ENCODE measurements at places on chromosomes 4 and X.

- no peaks in the 10 kb centered on the region for H3K27me3 ChIP-seq
- DNase-seq: peak; percentile 29
- H3K4me3 ChIP-seq: no peak overlapping the region
- no peak overlapping the region for H3K27ac ChIP-seq
Observed at GRCh38 chr4:73593631-73594241, 26.5 kb downstream of the RASSF6 start.

- no peak overlapping the region for H3K27ac ChIP-seq
- no peak overlapping the region for H3K4me3 ChIP-seq
- no peaks in the 10 kb centered on the region for H3K36me3 ChIP-seq
- no peaks in the 10 kb centered on the region for H3K27me3 ChIP-seq
- no peak for DNase-seq
- peaks cover 3% of the 10 kb centered on the region for H3K4me1 ChIP-seq
Observed at GRCh38 chr4:85772470-85772869, 297.5 kb downstream of the ARHGAP24 start.

- H3K4me1 ChIP-seq: no peaks in the 10 kb centered on the region
- no peaks in the 10 kb centered on the region for H3K27me3 ChIP-seq
- H3K4me3 ChIP-seq: no peak overlapping the region
- DNase-seq: peak; percentile 8
- no peaks in the 10 kb centered on the region for H3K36me3 ChIP-seq
Observed at GRCh38 chr4:17941731-17942130, 79.8 kb downstream of the LCORL start.

DNA sequence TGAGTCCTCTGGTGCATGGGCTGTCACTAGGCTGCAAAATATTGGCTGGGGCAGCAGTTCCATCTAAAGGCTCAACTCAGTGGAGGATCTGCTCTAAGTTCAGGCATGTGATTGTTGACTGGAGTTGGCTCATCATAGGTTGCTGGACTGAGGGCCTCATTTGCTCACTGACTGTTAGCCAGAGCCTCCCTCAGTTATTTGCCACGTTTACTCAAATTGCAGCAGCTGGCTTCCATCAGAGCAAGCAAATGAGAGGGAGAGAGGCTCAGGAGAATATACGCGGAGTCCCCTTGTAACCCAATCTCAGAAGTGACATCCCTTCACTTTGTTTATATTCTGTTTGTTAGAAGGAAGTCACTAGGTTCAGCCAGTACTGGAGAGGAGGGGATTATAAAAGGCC lies 54.1 kb downstream of the BMP3 start:
- no peaks in the 10 kb centered on the region for H3K4me1 ChIP-seq
- no peak overlapping the region for H3K27ac ChIP-seq
- H3K36me3 ChIP-seq: no peaks in the 10 kb centered on the region
- no peaks in the 10 kb centered on the region for H3K27me3 ChIP-seq
- no peak overlapping the region for H3K4me3 ChIP-seq

DNA sequence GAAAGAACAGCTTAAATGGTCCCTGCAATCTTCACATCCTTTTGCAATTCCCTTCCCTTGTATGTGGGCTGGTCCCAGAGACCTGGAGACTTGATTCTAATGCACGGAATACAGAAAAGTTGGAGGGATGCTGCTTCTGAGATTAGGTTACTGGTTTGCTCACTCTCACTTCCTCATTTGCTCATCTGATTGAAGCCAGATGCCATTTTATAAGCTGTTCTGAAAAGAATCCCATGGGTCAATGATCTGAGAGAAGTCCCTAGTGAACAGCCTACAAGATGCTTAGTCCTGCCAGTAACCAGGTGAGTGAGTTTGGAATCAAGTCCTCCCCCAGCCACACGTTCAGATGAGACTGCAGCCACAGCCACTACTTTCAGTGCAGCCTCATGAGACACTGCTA lies 35.9 kb downstream of the MAGEA1 start:
- no peaks in the 10 kb centered on the region for H3K36me3 ChIP-seq
- no peaks in the 10 kb centered on the region for H3K27me3 ChIP-seq
- H3K4me3 ChIP-seq: no peak overlapping the region
- H3K27ac ChIP-seq: no peak overlapping the region

- H3K36me3 ChIP-seq: peaks cover 4% of the 10 kb centered on the region
- no peak overlapping the region for H3K4me3 ChIP-seq
- H3K27ac ChIP-seq: no peak overlapping the region
- no peak for DNase-seq
- H3K4me1 ChIP-seq: peaks cover 15% of the 10 kb centered on the region
Observed at GRCh38 chrX:46643636-46644035, 70.1 kb downstream of the CHST7 start.

DNA sequence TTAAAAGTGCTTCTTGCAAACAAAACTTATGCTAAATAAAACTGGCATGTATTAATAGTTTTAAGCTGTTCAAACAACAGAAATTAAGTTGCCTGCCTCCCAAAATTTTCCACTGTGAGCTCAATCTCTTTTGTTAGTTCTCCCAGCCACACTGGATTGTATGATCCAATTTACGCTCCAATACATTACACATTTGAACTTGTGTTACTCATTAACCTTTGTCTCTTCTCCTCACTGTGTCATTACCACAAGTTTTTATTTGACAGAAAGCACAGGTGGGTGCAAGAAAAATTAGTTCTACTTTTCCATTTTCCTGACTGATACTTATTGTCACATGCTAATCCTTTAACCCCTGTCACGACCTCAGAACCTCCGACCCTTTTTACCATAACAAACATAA lies 55.5 kb downstream of the SHISA3 start:
- no peaks in the 10 kb centered on the region for H3K4me1 ChIP-seq
- no peak overlapping the region for H3K27ac ChIP-seq
- no peak for DNase-seq
- no peaks in the 10 kb centered on the region for H3K36me3 ChIP-seq
- H3K4me3 ChIP-seq: no peak overlapping the region

- H3K4me1 ChIP-seq: peaks cover 3% of the 10 kb centered on the region
- DNase-seq: no peak
- no peak overlapping the region for H3K4me3 ChIP-seq
- no peaks in the 10 kb centered on the region for H3K36me3 ChIP-seq
- H3K27ac ChIP-seq: peak overlapping the region; percentile 74
Observed at GRCh38 chrX:74133156-74133796, 170.7 kb upstream of the ZCCHC13 start.

DNA sequence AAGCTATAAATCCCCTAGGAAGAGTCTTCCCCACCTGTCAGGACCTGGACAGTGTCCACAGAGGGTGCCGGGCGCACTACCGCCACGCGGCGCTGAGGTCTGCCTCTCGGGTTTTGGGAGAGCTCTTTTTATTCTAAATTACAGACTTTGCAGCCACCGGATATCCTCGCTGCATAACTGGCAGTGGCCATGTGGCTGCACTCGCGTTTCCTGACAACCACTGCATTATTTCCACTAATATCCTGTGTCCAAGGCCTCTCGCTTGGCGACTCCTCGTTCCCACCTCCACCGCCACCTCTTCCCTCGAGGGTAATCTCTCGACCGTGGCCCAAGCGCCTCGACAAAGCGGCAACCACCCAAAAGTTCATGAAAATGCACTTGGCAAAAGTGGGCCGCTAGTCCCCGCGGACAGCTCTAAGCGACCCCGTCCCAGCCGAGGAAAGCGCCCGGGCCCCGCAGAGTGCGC lies 512 bp upstream of the TMEM131L start:
- H3K36me3 ChIP-seq: no peaks in the 10 kb centered on the region
- peak overlapping the region; percentile 77 for H3K4me3 ChIP-seq

DNA sequence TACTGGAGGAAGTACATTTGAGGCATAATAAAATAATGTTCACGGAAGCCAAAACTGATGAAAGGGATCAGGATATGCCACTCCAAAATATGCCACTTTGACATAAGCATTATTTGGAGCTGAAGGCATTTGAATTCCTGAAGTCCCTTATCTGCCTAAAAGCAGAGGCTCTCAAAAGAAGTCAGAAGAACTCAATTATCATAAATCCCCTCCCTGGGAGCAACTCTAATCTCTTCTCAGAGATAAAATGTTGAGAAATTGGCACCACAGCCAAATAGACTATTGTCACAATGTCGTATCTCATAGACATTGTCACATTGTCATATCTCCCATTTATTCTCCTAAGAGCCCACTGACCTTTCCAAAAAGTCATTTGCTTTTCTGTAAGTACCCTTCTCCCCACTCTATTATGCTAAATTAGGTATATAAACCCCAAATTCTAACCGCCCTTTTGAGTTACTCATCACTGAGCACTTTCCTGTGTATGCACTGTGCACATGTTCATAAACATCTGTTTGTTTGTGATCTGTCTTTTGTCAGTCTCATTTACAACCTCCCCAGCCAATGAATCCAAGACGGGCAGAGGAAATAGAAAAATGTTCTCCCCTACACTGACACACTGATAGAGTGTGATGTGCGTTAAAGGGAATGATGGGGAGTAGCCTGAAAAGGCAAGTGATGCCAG lies 78.5 kb upstream of the NAF1 start:
- H3K27me3 ChIP-seq: no peaks in the 10 kb centered on the region
- H3K36me3 ChIP-seq: no peaks in the 10 kb centered on the region
- DNase-seq: no peak
- no peaks in the 10 kb centered on the region for H3K4me1 ChIP-seq
- H3K27ac ChIP-seq: no peak overlapping the region
- no peak overlapping the region for H3K4me3 ChIP-seq

DNA sequence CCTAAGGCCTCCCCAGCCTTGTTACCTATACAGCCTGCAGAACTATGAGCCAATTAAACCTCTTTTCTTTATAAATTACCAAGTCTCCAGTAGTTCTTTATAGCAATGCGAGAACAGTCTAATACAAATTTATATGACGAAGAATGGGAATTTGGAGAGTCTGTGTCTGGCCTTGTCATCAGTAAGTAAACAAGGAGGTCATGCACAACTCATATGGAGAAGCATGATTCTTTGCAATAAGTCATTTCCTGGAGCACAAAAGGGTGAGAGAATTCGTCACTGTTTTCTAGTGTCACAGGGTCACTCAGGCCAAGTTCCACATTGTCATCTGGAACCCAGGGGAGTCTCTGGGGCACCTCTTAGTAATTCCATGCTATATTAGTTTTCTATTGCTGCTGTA lies 49.0 kb upstream of the HS6ST2 start:
- no peak overlapping the region for H3K27ac ChIP-seq
- H3K4me1 ChIP-seq: no peaks in the 10 kb centered on the region
- H3K4me3 ChIP-seq: no peak overlapping the region
- no peak for DNase-seq

- no peaks in the 10 kb centered on the region for H3K36me3 ChIP-seq
- no peaks in the 10 kb centered on the region for H3K4me1 ChIP-seq
- H3K4me3 ChIP-seq: no peak overlapping the region
- H3K27me3 ChIP-seq: no peaks in the 10 kb centered on the region
- H3K27ac ChIP-seq: no peak overlapping the region
Observed at GRCh38 chr4:104756837-104757236, 262.1 kb upstream of the CXXC4 start.

GRCh38 chr4:182089326-182089725 lies 153.9 kb upstream of the TENM3 start:
- H3K27ac ChIP-seq: no peak overlapping the region
- no peaks in the 10 kb centered on the region for H3K4me1 ChIP-seq
- H3K36me3 ChIP-seq: no peaks in the 10 kb centered on the region

DNA sequence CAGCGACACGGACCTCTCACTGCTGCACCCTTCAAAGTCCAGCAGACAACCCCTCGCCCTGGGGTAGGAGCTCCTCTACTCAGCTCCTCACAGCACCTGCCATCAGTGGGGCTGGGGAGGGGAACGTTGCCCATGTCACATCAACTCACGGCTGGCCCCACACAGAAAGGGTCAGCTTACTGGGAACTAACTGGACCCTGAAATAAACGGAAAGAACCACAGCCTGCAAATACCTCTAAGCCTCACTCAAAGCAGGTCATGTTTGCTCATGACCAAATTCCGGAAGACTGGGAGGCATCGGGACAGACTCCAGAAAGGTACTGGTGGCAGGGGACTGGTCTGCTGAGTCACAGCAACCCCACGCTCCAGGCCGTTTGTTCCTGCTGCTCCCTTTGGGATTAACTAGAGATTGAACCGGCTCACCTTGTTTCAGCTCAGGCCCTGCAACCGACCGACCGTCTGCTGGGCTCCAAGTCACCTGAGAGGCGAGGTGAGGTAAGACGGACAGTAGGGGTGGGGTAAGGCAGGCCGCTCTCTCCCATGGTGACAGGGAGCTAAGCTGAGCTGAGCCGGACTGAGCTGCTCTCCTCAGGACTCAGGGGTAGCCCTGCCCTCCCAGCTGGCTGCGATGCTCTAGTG lies 5.6 kb downstream of the G6PD start:
- peak overlapping the region; percentile 78 for H3K27ac ChIP-seq
- no peak for DNase-seq
- H3K27me3 ChIP-seq: no peaks in the 10 kb centered on the region
- peaks cover 14% of the 10 kb centered on the region for H3K4me1 ChIP-seq
- H3K4me3 ChIP-seq: no peak overlapping the region
- peaks cover 25% of the 10 kb centered on the region for H3K36me3 ChIP-seq

DNA sequence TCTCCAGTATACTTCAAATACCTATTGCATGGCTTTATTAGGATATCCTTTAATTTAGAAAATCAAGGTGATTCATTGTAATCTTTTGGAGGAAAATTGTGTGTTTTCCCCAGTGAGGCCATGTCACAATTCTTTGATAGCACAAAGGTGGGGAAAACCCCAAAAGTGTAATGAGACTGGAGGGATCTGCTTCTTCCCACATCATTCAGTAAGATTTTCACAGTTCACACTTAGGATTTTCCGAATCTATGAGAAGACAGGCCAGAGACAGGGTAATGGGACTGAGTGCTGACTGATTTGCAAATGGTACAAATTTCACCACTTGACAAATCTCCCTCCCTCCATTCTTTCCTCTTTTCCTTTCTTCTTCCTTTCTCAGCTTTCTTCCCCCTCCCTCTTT lies 181.1 kb downstream of the MGST2 start:
- no peaks in the 10 kb centered on the region for H3K27me3 ChIP-seq
- H3K36me3 ChIP-seq: no peaks in the 10 kb centered on the region
- H3K27ac ChIP-seq: no peak overlapping the region
- H3K4me3 ChIP-seq: no peak overlapping the region
- peaks cover 4% of the 10 kb centered on the region for H3K4me1 ChIP-seq
- no peak for DNase-seq

- no peaks in the 10 kb centered on the region for H3K4me1 ChIP-seq
- H3K4me3 ChIP-seq: no peak overlapping the region
- peak; percentile 49 for DNase-seq
Observed at GRCh38 chrX:31213941-31214340, 142.1 kb upstream of the FTHL17 start.

GRCh38 chr4:111031001-111031579 lies 408.2 kb upstream of the PITX2 start:
- no peak overlapping the region for H3K4me3 ChIP-seq
- H3K27ac ChIP-seq: no peak overlapping the region
- H3K27me3 ChIP-seq: no peaks in the 10 kb centered on the region
- H3K4me1 ChIP-seq: no peaks in the 10 kb centered on the region

- H3K36me3 ChIP-seq: no peaks in the 10 kb centered on the region
- peaks cover 32% of the 10 kb centered on the region for H3K27me3 ChIP-seq
- peaks cover 4% of the 10 kb centered on the region for H3K4me1 ChIP-seq
- H3K4me3 ChIP-seq: no peak overlapping the region
Observed at GRCh38 chr4:112523008-112523721, 7.2 kb upstream of the NEUROG2 start.

Measured in trophoblast cell (in vitro differentiated cells and primary cell).